NCI-H774 (cell line): ENCODE measurements at places on chromosomes 3 and 15.

GRCh38 chr3:178434206-178434805 lies 101.9 kb upstream of the KCNMB2 start:
- no peak for DNase-seq

DNA sequence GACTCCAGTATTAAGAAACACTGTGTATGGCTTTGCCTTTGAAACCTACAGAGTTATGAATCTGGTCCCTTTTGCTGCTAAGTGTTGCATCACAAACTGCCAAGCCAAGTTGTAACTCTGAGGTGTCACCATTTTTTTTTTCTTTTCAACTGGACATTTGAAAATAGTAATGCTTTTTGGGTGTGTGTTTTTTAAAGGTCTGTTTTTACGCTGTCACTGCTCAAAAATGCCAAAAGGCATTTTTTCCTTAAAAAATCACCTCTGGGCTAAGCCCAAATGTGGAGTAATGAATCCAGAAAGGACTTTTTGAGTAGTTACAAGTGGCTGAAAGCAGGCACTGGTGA lies 9.5 kb downstream of the SMAD3 start:
- no peak for DNase-seq

DNA sequence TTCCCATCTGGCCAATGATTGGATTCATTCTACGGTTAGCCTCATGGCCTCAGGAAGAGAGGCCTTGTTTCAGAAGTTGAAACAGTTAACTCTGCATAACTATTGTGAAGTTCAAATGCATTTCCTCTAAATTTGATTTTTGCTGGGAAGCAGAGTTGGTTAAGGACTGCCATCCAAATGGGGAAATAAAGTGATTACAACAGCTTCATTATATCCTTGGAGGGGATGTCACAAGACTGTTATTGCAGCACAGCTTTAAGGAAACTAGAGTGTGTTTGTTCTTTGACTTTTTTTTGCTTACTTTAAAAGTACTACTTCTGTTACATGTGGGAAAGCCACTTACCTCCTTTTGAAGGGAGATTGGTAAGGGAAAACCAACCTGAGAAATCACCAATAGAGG lies 164.8 kb downstream of the AKAP13 start:
- DNase-seq, result no peak

GRCh38 chr3:25662736-25663320 lies 1.9 kb downstream of the TOP2B start:
- no peak for DNase-seq

DNA sequence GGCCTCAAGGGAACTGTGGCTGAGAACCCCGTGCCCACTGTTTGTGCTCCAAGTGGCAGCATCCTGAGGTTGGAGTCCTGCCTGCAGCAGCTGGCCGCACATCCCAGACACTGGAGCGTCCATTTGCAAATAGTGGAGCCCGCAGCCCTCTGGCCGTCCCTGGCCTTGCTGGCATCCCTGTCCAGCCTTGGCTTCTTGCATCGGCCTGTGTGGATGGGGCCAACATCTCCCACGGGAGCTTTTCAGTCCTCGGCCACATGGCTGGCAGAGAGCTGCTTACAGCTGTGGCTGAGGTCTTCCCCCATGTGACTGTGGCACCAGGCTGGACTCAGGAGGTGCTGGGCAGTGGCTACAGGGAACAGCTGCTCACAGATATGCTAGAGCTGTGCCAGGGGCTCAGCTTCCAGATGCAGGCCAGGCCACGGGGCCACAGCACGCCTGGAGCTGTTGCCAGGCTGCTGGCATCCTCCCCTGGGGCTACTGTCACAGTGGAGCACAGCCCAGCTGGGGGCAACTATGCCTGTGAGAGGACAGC lies 71.2 kb downstream of the FAM43A start:
- DNase-seq, result no peak
